ENCODE measurements at places on chromosomes 3 and 15. TPM values are rescaled to one million over a fixed set of nuclear protein-coding genes. Genes with fewer than 3 reads are reported as not detected.
A peak's percentile ranks its signal among the peaks of the same experiment; 100 is the strongest.

The CLK3 gene
- 110 TPM for total RNA-seq

The FANCD2OS gene
- not detected for total RNA-seq

GRCh38 chr15:41289953-41290352 is 42.4 kb downstream of the OIP5 start:
- no peak for DNase-seq

GRCh38 chr15:87947560-87947959 is 309.0 kb downstream of the NTRK3 start:
- DNase-seq = no peak

- DNase-seq = no peak
These were observed 91.9 kb upstream of the VGLL4 start for GRCh38 chr3:11735638-11736037.

DNA sequence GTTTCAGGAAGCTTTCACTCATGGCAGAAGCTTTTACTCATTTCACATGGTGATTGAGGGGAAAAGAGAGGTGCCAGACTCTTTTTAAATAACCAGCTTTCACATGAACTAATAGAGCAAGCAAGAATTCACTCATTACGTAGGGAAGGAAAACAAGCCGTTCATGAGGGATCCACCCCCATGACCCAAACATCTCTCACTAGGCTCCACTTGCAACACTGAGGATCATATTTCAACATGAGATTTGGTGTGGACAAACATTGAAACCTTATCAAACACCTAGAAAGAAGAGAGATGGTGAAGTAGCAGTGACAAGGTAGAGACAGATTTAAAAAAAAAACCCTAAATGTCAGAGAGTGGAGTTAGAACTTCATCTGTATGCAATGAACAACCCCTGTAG is 408.6 kb upstream of the PDZRN3 start:
- DNase-seq = no peak

GRCh38 chr3:18402239-18402799 is 22.8 kb downstream of the SATB1 start:
- DNase-seq = no peak

- peak; percentile 56 for DNase-seq
These were observed 11.0 kb downstream of the STARD5 start for GRCh38 chr15:81312790-81313543.

GRCh38 chr3:53169832-53170324 is 8.9 kb downstream of the PRKCD start:
- DNase-seq = no peak

Measured in breast epithelium (tissue), 4 donors.